Esophagus (tissue), 2 donors: ENCODE measurements at places on chromosomes 2 and 18. TPM values are rescaled to one million over a fixed set of nuclear protein-coding genes. Genes with fewer than 3 reads are reported as not detected.

Gene C2orf66
- 0.07 TPM for polyA plus RNA-seq

Gene LAMA1
- polyA plus RNA-seq: 0.27 TPM

Gene IL36RN
- polyA plus RNA-seq: 25.9 TPM

Gene FBXO36
- polyA plus RNA-seq: 0.57 TPM

Gene SLC1A4
- 6.6 TPM for polyA plus RNA-seq

Gene DOCK10
- 1.7 TPM for polyA plus RNA-seq

Gene EN1
- polyA plus RNA-seq: not detected

Gene SERPINB2
- 186 TPM for polyA plus RNA-seq

Gene UGT1A4
- 0.69 TPM for polyA plus RNA-seq

Gene RETSAT
- 46.2 TPM for polyA plus RNA-seq

Gene TUBA4B
- not detected for polyA plus RNA-seq

Gene FAP
- polyA plus RNA-seq: 1.7 TPM

Gene CYP27A1
- 3.3 TPM for polyA plus RNA-seq

Gene LIMS4
- 0.93 TPM for polyA plus RNA-seq

Gene DHRS9
- 33.4 TPM for polyA plus RNA-seq
